ENCODE measurements at places on chromosomes 3 and 15. TPM values are rescaled to one million over a fixed set of nuclear protein-coding genes. Genes with fewer than 3 reads are reported as not detected.

DNA sequence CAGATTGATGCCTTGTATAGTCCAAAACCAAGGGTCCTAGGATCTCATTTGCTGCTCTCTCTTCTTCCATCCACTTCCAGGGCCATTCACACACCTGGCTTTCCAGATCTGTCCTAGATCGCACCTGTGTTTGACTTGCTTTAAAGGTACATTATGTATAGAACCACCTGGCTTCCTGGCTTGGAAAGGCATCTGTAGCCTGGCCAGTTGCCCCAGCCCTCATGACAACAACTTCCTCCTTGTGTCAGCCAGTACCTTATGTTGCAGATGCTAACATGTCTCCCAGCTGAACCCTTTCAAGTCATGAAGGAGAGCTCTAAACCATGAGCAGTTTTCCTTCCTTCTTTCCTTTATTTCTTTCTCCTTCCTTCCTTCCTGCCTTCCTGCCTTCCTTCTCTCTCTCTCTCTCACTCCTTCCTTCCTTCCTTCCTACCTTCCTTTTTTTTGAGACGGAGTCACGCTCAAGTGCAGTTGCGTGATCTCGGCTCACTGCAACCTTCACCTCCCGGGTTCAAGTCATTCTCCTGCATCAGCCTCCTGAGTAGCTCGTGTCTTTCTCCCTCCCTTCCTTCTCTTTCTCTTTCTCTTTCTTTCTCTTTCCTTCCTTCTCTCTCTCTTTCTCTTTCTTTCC, 2.5 kb upstream of the HTR3C start:
- H3K4me3 ChIP-seq: no peak overlapping the region
- no peaks in the 10 kb centered on the region for H3K36me3 ChIP-seq

Gene GMPPB
- polyA plus RNA-seq: 64.8 TPM

DNA sequence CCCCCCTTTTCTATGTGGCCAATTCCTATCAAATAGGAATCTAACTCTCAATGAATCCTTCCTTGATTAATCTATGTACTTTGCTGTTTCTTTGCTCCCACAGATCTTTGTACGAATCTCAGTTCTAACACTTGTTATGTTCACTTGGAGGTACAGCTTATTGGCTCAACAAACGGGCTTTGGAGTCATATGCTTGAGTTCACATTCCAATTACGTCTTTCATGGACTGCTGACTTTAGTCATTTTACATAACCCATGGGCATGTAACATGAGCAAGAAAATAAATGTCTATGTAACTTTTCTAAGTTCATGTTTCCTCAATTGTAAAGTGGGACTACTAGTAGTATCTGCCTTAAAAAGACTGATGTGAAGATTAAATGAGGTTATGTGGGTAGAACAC, 123.2 kb upstream of the TBC1D5 start:
- no peaks in the 10 kb centered on the region for H3K36me3 ChIP-seq
- no peaks in the 10 kb centered on the region for H3K27me3 ChIP-seq
- H3K4me1 ChIP-seq: no peaks in the 10 kb centered on the region
- DNase-seq: no peak
- no peak overlapping the region for H3K4me3 ChIP-seq
- H3K27ac ChIP-seq: no peak overlapping the region

GRCh38 chr15:88938802-88939485, 25.8 kb upstream of the MFGE8 start:
- H3K36me3 ChIP-seq: no peaks in the 10 kb centered on the region
- no peak for DNase-seq
- no peaks in the 10 kb centered on the region for H3K27me3 ChIP-seq
- no peak overlapping the region for H3K27ac ChIP-seq

Gene CYP8B1
- polyA plus RNA-seq: not detected

Gene ATP1B3
- 160 TPM for polyA plus RNA-seq

Gene KBTBD8
- 1.3 TPM for polyA plus RNA-seq

Measured in lung (tissue), 17 donors.